CD8-positive, alpha-beta memory T cell (primary cell): ENCODE measurements at places on chromosomes 2 and 18.

GRCh38 chr18:62450546-62451410 is 72.0 kb upstream of the ZCCHC2 start:
- H3K4me1 ChIP-seq = no peaks in the 10 kb centered on the region
- no peak overlapping the region for H3K27ac ChIP-seq
- peaks cover 4% of the 10 kb centered on the region for H3K27me3 ChIP-seq
- H3K4me3 ChIP-seq = no peak overlapping the region
- H3K36me3 ChIP-seq = no peaks in the 10 kb centered on the region
- DNase-seq = no peak

GRCh38 chr2:9693646-9694045 is 62.8 kb upstream of the YWHAQ start:
- no peak for DNase-seq
- H3K36me3 ChIP-seq = no peaks in the 10 kb centered on the region
- no peak overlapping the region for H3K27ac ChIP-seq
- no peaks in the 10 kb centered on the region for H3K4me1 ChIP-seq
- H3K27me3 ChIP-seq = no peaks in the 10 kb centered on the region
- no peak overlapping the region for H3K4me3 ChIP-seq

- H3K27ac ChIP-seq = no peak overlapping the region
- no peak for DNase-seq
- peaks cover 9% of the 10 kb centered on the region for H3K4me1 ChIP-seq
- no peaks in the 10 kb centered on the region for H3K27me3 ChIP-seq
- H3K4me3 ChIP-seq = no peak overlapping the region
Measured at GRCh38 chr2:216608525-216608924, 24.7 kb upstream of the IGFBP2 start.

DNA sequence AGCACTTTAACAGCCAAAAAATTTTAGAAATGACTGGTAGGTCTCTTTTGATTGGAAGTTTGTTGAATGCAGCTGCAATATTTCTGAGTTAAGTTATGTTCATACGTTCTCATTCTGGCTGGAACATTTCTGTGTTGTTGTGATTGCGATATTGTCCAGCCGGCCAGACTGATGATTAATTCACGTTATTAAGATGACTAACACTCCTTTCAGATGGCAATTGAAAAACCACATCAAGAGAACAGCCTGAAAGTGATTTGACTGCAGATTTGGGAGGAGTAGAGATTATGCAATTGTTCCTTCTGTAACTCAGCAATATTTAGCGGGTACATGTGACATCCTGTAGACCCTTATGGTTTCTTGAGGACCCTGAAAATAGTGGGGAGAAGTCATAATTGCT is 133.7 kb downstream of the FBXO15 start:
- peaks cover 3% of the 10 kb centered on the region for H3K27me3 ChIP-seq
- DNase-seq = no peak
- no peak overlapping the region for H3K27ac ChIP-seq
- no peak overlapping the region for H3K4me3 ChIP-seq
- H3K4me1 ChIP-seq = no peaks in the 10 kb centered on the region
- H3K36me3 ChIP-seq = no peaks in the 10 kb centered on the region

GRCh38 chr2:233407771-233408181 is 53.5 kb downstream of the DGKD start:
- H3K27me3 ChIP-seq = no peaks in the 10 kb centered on the region
- no peak overlapping the region for H3K27ac ChIP-seq
- no peak overlapping the region for H3K4me3 ChIP-seq

DNA sequence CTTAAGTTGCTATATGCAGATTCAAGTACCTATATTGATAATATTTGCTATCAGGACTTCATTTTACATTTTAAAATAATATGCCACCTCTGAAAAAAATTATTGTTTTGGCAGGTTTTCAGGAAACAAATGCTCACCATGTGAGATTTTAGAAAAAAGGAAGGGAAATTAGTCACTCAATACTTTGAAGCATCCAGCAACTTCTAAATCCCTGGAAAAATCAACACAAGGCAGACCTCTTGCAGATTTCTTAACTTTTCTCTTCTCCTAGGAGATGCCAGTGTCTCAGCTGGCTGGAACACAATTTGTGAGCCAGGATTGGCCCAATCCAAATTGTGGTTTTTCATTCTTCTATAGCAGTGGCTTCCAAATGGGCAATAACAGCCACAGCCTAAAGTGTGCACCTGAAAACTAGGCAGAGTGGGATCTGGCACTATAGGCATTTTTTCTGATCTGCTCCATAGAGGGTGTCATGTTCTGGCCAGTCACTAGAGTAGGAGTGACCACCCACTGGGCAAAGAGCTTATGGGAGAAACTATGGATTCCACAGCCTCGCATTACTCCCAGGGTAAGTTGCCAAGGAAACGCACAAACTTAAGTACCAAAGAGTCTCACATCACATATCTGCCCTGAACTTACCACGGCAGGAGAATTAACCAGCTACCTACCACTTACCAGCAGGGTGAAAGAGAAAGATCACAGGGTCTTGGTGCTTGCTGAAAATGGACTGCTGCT is 28.1 kb upstream of the THOC1 start:
- H3K4me3 ChIP-seq = no peak overlapping the region
- H3K27me3 ChIP-seq = no peaks in the 10 kb centered on the region
- no peak overlapping the region for H3K27ac ChIP-seq
- no peak for DNase-seq
- H3K4me1 ChIP-seq = no peaks in the 10 kb centered on the region
- H3K36me3 ChIP-seq = no peaks in the 10 kb centered on the region

DNA sequence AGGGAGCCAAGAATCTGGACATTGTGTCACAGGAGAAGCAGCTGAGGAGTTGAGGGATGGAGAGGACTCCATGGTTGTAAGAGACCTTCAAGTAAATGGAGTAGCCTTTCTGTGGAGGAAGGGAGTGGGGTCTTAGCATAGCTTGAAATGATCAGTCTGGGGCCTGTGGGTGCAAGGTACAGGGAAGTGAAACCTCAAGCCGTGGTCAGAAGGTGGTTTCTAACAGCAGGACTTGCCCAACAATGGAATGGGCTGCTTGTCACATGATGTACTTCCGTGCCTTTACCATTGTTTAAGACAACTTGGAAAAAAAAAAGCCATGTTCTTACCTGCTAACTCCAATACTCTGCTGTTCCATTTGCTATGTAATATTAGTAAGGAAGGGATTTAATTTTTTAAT is 140.7 kb downstream of the LDLRAD4 start:
- no peak for DNase-seq
- no peak overlapping the region for H3K27ac ChIP-seq
- peaks cover 3% of the 10 kb centered on the region for H3K4me1 ChIP-seq
- no peaks in the 10 kb centered on the region for H3K27me3 ChIP-seq

DNA sequence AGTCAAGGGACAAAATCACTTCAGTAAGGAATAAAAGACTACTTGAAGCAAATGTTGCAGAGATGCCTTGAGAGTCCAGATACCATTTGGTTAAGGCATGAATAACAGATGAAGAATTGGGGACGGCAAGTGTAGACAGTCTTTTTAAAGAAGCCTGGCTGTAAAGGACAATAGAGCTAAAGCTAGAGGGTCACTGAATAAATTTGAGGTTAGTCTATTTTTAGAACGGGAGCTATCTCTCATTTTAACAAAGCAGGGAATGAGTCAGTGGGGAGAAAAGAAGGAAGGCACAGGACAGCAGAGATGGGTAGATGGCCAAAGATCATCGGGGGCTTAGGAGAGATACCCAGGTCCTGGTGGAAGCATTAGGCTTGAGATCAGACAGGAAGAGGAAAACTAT is 30.6 kb upstream of the CHN1 start:
- H3K36me3 ChIP-seq = no peaks in the 10 kb centered on the region
- H3K4me1 ChIP-seq = no peaks in the 10 kb centered on the region
- no peaks in the 10 kb centered on the region for H3K27me3 ChIP-seq

GRCh38 chr2:118989481-118989880 is 47.5 kb downstream of the MARCO start:
- H3K27ac ChIP-seq = no peak overlapping the region
- H3K4me3 ChIP-seq = no peak overlapping the region
- DNase-seq = no peak
- H3K27me3 ChIP-seq = no peaks in the 10 kb centered on the region

GRCh38 chr2:20573620-20574422 is 77.1 kb downstream of the HS1BP3 start:
- DNase-seq = no peak
- H3K27ac ChIP-seq = no peak overlapping the region
- no peak overlapping the region for H3K4me3 ChIP-seq
- no peaks in the 10 kb centered on the region for H3K36me3 ChIP-seq

- H3K4me3 ChIP-seq = no peak overlapping the region
- H3K27ac ChIP-seq = no peak overlapping the region
- no peaks in the 10 kb centered on the region for H3K4me1 ChIP-seq
- H3K36me3 ChIP-seq = no peaks in the 10 kb centered on the region
- no peaks in the 10 kb centered on the region for H3K27me3 ChIP-seq
Measured at GRCh38 chr2:99662761-99663341, 173.0 kb upstream of the REV1 start.

- H3K27ac ChIP-seq = no peak overlapping the region
- no peak overlapping the region for H3K4me3 ChIP-seq
- H3K27me3 ChIP-seq = no peaks in the 10 kb centered on the region
- DNase-seq = no peak
Measured at GRCh38 chr2:47561906-47562305, 158.9 kb downstream of the MSH2 start.
